ENCODE measurements at places on chromosomes 2 and 18. TPM values are rescaled to one million over a fixed set of nuclear protein-coding genes. Genes with fewer than 3 reads are reported as not detected.

The SH3RF3 gene
- total RNA-seq: 0.63 TPM

The RNF125 gene
- total RNA-seq: 0.18 TPM

The WDSUB1 gene
- 8.0 TPM for total RNA-seq

The CPLX4 gene
- not detected for total RNA-seq

The CCDC121 gene
- total RNA-seq: 4.6 TPM
